ENCODE measurements at places on chromosomes 13 and 19. TPM values are rescaled to one million over a fixed set of nuclear protein-coding genes. Genes with fewer than 3 reads are reported as not detected.

DNA sequence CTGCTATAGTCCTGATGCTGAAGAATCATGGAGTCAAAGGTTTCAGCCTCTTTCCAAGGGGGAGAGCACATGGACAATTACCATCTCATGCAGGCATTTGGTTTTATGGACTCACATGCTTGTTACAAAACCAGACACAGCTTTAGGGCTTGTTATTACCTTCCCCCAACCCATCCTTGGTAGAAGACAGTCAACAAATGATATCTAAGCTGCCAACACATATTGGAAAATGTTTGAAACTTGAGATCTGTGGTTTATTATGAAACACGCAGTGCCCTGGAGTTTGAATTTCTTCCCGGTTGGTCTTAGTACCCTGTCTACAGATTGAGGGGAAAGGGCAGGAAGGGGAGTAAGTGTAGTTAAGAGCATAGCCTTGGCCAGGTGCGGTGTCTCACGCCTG, 12.5 kb upstream of the CYP2A6 start:
- no peak for DNase-seq

- no peak for DNase-seq
Observed at GRCh38 chr19:4032436-4032835, 24.9 kb downstream of the PIAS4 start.

DNA sequence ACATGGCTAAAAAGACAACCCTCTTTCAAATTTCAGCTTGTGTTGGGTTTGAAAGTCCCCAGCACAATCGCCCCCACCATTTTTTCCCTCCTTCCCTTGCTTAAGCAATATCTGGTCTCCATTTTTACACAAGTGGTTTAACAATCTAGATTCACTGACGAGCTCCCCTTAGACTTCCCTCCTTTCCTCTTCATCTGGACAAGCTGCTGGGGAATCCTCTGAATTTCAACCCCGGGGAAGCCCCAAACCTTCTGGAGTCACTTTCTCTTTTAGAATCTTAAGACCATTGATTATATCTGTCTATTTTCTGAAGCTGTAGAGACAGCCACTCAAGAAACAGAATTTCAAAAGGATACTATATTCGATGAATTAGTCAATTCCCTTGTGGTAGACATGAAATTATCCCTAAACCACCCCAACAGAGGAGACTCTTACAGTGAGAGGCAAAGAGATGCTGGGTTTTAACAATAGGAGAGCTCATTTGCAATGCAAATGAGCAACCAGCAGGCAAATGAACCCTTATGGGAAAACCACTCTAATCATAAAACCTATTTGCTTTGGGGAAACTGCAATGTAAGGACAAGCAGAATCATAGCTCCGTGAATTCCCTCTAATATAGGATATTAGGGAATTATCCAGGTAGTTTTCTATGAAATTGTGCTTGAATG, 78.9 kb downstream of the TEX26 start:
- no peak for DNase-seq

GRCh38 chr13:78364711-78365110, 238.6 kb downstream of the POU4F1 start:
- no peak for DNase-seq

DNA sequence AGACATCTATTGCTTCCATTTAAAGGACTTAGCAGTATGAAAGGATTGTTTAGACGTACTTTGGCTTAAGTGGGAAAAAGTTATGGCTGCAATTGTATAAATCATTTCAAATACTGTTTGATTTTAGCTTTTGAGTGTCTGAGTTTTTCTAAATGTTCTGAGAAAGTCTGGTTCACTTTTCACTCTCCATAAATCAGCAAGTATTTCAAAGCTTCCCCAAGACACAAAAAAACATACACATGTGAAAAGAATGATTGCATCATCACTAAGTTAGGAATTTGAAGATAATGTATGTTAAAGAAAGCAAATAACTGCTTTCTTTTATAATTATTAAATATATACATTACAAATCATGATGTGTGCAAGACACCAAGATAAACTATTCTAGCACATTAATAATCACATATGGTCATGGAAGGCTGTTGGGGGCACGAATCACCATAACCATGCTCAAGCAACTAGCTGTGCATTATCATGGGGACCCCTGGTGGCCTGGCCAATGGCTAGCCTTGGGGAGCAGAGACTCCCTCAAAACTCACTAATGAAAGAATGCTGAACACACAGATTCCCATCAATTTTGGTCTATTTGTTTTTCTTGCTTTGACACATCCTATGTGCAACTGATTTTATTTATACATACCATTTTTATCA, 111.1 kb downstream of the MIPEP start:
- no peak for DNase-seq

- no peak for DNase-seq
Observed at GRCh38 chr19:18741124-18742121, 49.7 kb downstream of the COMP start.

- no peak for DNase-seq
Observed at GRCh38 chr19:54338521-54338920, 441 bp downstream of the LILRA4 start.

GRCh38 chr19:2136796-2137195, 14.6 kb downstream of the AP3D1 start:
- DNase-seq: no peak

DNA sequence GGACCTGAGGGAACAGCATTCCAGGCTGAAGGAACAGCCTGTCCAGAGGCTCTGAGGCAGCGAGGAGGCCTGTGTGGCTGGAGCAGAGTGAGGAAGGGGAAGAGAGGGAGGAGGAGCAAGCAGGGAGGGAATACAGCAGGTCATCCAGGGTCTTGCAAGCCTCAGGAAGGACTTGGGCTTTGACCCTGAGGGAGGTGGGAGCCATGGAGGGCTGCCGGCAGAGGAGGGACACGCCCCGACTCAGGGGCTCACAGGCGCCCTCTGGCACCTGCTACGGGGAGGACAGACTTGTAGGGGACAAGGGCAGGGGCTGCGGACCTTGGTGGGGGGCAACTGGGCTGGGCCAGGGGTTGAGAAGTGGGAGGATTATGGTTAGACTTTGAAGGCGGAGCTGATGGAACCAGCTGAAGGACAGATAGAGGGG, 4.7 kb downstream of the TINCR start:
- DNase-seq: no peak

DNA sequence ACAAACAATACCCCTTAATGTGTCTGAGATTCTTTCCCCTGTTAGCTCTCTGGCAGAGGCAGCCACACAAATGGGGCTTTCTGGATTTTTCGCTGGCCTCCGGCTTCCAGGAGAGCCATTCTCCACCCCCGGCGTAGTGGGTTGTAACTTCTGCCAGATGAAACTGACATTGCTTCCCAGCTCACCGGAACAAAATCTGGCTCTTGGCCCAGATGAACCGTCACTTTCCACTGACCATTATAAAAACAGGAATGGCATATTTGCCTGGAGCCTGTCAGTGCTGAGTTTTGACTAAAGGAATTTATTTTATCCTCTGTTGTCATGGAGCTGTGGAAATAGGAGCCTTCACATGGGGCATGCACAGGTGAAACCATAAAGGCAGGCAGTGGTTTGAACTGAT, 120.6 kb upstream of the GPR12 start:
- DNase-seq: peak; percentile 20

- DNase-seq: peak; percentile 32
Observed at GRCh38 chr13:107866032-107866940, 349.1 kb downstream of the LIG4 start.

- DNase-seq: no peak
Observed at GRCh38 chr13:73955977-73956500, 178.2 kb downstream of the KLF12 start.

- no peak for DNase-seq
Observed at GRCh38 chr13:39123578-39123977, 85.3 kb downstream of the NHLRC3 start.

GRCh38 chr13:60164234-60164889, 634 bp upstream of the DIAPH3 start:
- DNase-seq: no peak

- DNase-seq: peak; percentile 25
Observed at GRCh38 chr19:58001895-58002369, 688 bp downstream of the ZNF606 start.

DNA sequence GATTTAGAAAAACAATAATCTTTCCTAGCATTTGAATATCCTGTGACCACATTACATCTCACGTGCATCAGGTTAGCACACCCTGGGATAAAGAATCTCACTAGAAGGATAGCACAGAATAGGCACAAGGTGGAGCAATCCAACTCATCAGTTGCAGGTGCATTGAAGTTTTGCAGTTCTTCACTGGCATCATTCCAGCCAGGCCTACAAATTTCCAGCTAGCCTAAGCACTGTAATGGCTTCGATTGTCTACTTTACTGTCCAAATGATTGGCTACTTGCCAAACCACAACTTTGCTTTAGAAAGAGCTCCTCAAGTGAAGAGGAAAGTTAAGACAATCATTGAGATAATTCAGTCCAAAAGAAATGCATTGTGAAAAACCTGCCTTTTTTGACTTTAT, 89.5 kb downstream of the SPRY2 start:
- peak; percentile 62 for DNase-seq

GRCh38 chr13:112685896-112686295, 3.9 kb upstream of the ATP11A start:
- no peak for DNase-seq

GRCh38 chr13:27388241-27388640, 36.2 kb upstream of the GTF3A start:
- DNase-seq: no peak

- no peak for DNase-seq
Observed at GRCh38 chr19:19539698-19540063, 1.6 kb downstream of the CILP2 start.

- DNase-seq: no peak
Observed at GRCh38 chr19:2164020-2164998, 576 bp downstream of the DOT1L start.

- DNase-seq: peak; percentile 48
Observed at GRCh38 chr13:107192289-107192688, 624.4 kb upstream of the ARGLU1 start.

- DNase-seq: no peak
Observed at GRCh38 chr19:52734331-52734892, 432 bp downstream of the ZNF611 start.

- no peak for DNase-seq
Observed at GRCh38 chr13:58165617-58166016, 534.1 kb downstream of the PCDH17 start.

DNA sequence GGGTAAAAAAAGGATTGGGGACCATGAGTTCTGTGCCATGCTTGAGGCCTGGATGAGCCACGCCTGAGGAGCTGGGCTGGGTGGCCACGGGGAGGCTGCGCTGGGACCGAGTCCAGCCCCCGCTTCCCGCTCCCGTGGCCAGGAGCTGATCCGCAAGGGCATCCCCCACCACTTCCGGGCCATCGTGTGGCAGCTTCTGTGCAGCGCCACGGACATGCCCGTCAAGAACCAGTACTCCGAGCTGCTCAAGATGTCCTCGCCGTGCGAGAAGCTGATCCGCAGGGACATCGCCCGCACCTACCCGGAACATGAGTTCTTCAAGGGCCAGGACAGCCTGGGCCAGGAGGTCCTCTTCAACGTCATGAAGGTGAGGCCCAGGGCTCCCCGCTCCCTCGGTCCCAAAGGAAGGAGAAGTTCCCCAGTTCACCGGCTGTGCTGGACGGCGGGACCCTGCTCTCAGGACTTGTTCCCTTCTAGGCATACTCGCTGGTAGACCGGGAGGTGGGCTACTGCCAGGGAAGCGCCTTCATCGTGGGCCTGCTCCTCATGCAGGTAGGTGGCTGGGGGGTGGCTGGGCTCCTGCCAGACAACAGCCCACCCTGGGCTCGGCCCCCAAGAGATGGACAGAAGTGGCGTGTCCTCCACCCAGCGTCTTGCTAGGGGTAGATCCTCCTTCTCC, 18.9 kb downstream of the EVI5L start:
- no peak for DNase-seq

DNA sequence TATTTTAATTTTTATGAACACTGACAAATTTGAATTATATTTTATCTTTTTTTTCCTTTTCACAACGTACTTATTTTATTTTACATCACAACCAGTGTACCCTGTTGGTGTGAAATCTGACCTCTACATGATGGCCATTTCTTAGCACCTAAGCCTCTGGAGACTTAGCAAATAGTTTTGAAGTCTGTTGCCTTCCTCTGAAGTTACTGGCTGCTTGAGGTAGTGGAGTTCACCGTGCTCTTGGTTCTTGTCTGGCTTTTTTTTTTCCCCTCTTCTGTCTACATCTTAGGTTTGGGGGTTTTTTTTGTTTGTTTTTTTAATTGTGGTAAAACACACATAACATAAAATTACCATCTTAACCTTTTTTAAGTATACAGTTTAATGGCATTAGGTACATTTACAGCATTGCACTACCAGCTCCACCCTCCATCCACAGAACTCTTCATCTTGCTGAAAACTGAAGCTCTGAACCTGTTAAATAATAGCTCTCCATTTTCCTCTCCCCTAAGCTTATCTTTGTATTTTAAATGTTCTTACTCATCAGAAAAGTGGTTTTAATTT, 94.1 kb upstream of the MLNR start:
- DNase-seq: no peak

- DNase-seq: peak; percentile 37
Observed at GRCh38 chr13:44812818-44813217, 176.5 kb downstream of the NUFIP1 start.

- no peak for DNase-seq
Observed at GRCh38 chr13:29756506-29756905, 93.9 kb downstream of the UBL3 start.

- DNase-seq: no peak
Observed at GRCh38 chr19:29672933-29673336, 7.7 kb downstream of the PLEKHF1 start.

DNA sequence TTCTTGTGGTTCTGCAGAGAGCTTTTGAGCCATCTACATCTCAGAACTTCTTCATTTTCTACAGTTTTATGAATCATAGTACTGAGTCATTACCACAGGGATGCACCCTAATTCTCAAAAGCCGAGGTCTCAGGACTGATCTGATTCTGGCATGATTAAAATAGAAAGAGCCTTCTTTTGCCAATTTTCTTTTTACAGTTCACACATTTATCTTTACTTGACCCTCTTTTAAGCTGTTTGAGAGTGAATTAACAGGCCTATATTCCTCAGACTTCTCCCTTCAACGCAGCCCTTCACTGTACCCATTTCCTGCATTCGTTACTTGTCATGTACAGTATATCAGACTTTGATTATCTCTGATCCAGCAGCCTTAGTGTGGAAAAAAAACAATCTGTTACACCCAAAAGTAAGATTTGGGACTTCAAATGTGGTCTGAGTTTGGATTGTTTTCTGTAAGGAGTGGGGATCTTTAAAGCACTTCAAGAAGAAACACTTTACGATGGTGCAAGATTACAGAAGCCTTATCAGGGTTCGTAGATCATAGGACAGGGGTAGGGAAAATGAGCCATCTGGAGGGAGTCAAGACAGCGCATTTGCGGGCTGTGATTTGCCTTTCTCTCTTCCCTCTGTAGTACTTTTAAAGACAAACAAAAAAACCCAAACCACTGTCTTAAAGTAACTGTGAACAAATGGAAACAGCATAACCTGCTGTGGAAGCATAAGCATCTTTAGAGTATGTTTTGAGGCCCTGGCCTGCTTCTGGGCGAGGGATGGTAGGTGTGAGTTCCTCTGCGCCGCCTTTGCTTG, 15.3 kb upstream of the GPR183 start:
- DNase-seq: peak; percentile 92

- no peak for DNase-seq
Observed at GRCh38 chr13:39016087-39016486, 21.8 kb downstream of the PROSER1 start.

Gene CEACAM4
- total RNA-seq: not detected

Gene DCT
- 0.05 TPM for total RNA-seq

Gene ZNF529
- total RNA-seq: 11.9 TPM

Gene COL4A2
- 1,647 TPM for total RNA-seq

Gene YJEFN3
- total RNA-seq: 8.1 TPM

Gene LYL1
- total RNA-seq: not detected

Gene CEBPA
- 0.45 TPM for total RNA-seq

Gene ZNF132
- total RNA-seq: 1.4 TPM

Gene PNMA8B
- 1.9 TPM for total RNA-seq

Gene ATXN8OS
- total RNA-seq: not detected

Gene DACT3
- 19.8 TPM for total RNA-seq

Gene CKAP2
- 48.4 TPM for total RNA-seq
